ENCODE measurements at places on chromosomes 5 and 9.

GRCh38 chr5:177365845-177366527 lies 8.3 kb downstream of the RGS14 start:
- H3K27ac ChIP-seq = peak overlapping the region; percentile 97
- peaks cover 18% of the 10 kb centered on the region for H3K4me1 ChIP-seq
- no peaks in the 10 kb centered on the region for H3K27me3 ChIP-seq
- H3K4me3 ChIP-seq = peak overlapping the region; percentile 53

DNA sequence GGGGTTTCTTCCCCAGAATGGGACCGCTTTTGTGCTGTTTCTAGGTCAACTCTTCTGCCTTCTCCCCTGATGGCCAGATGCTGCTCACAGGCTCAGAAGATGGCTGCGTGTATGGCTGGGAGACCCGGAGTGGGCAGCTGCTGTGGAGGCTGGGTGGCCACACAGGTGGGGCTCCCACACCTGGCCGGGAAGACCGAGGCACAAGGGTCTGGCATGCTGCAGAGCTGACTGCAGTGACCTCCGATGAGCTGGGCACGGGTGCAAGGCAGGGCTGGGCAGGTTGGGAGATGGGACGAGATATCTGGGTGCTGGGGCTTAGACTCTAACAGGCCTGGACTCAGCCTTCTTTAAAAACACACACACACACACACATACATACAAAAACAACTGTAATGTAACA lies 901 bp downstream of the WDR38 start:
- no peaks in the 10 kb centered on the region for H3K36me3 ChIP-seq
- H3K27me3 ChIP-seq = no peaks in the 10 kb centered on the region

- no peak overlapping the region for H3K27ac ChIP-seq
- H3K4me1 ChIP-seq = peaks cover 9% of the 10 kb centered on the region
- no peaks in the 10 kb centered on the region for H3K36me3 ChIP-seq
Observed at GRCh38 chr5:135534609-135535419, 950 bp downstream of the NEUROG1 start.

GRCh38 chr9:87504938-87505337 lies 7.3 kb downstream of the DAPK1 start:
- H3K27ac ChIP-seq = no peak overlapping the region
- H3K27me3 ChIP-seq = no peaks in the 10 kb centered on the region
- H3K36me3 ChIP-seq = no peaks in the 10 kb centered on the region
- no peak for DNase-seq
- no peaks in the 10 kb centered on the region for H3K4me1 ChIP-seq

DNA sequence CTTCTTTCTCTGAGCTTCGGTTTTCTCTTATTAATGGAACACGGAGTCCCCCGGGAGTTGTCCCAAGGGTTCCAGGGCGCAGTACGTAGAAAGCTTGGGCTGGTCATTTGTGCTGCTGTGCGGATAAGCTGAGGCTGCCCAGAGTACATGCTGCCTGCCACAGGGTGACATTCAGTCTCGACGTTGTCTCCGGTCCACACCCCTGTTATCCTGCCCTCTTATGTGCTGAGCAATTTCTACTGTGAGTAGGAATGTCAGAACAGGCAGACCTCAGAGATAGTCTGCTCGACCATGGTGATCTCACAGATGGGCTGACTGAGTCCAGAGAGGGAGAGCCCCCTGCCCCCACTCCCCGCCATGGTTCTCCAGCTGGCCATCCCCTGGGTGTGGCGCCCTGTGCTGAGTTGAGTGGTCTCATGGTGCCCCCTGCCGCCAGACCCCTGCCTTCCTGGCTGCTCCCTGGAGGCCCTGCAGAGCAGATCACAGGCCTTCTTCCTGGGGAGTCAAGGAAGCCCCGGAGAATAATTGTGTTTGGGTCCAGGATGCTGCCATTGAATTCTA lies 124.0 kb downstream of the RGS3 start:
- peaks cover 4% of the 10 kb centered on the region for H3K4me1 ChIP-seq
- H3K27ac ChIP-seq = peak overlapping the region; percentile 58
- no peak overlapping the region for H3K4me3 ChIP-seq
- H3K27me3 ChIP-seq = no peaks in the 10 kb centered on the region

DNA sequence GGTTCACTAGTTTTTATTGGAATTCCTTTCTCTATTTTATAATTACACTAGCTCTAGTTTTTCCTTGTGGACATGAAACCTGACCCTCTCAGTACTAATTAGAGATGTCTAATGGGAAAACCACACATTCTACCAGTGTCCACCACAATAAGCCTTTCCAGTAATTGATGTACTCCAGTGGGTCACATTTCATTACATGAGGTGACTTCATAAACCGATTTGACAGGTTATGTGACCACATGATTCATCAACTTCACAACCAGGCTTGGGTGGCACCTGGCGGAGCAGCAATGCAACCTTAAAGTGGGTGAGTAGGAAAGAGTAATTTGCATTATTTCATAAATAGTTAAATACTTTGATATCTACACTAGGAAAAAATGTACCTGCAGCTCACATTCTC lies 284.2 kb upstream of the ADAMTS16 start:
- no peaks in the 10 kb centered on the region for H3K36me3 ChIP-seq
- H3K4me3 ChIP-seq = no peak overlapping the region
- DNase-seq = no peak
- H3K4me1 ChIP-seq = no peaks in the 10 kb centered on the region
- H3K27ac ChIP-seq = no peak overlapping the region

GRCh38 chr5:82217917-82218316 lies 60.2 kb downstream of the RPS23 start:
- H3K36me3 ChIP-seq = no peaks in the 10 kb centered on the region
- no peak overlapping the region for H3K27ac ChIP-seq
- no peak overlapping the region for H3K4me3 ChIP-seq
- H3K27me3 ChIP-seq = no peaks in the 10 kb centered on the region
- DNase-seq = no peak
- H3K4me1 ChIP-seq = no peaks in the 10 kb centered on the region

Measured in uterus (tissue), 4 donors.